ENCODE measurements at places on chromosomes 12 and 14.

DNA sequence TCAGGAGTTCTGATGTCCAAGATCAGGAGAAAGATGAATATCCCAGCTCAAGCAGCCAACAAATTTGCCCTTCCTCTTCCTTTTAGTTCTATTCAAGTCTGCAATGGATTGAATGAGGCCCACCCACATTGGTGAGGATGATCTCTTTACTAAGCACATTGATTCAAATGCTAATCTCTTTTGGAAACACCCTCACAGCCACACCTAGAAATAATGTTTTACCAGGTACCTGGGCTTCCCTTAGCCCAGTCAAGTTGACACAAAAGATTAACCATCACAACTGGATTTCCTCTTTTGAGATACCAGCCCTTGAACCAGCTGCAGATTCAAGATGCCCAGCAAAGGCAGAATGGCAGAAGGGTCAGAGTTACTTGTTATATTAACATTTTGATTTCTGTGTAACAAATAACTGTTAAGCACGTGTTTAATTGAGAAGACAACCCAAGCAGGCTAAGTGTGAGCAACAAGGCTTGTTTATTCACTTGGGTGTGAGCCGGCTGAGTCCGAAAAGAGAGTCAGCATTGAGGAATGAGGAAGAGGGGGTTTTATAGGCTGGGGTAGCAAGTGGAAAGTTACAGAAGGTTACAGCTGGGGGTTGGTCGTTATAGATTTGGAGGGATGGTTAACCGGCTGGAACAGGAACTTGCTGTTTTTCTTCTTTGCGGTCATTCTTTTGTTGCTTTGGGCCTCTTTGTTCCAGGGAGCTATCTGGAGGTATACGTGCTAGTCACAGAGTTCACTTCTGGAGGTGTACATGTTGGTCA lies 180.3 kb downstream of the EMP1 start:
- DNase-seq, result no peak

DNA sequence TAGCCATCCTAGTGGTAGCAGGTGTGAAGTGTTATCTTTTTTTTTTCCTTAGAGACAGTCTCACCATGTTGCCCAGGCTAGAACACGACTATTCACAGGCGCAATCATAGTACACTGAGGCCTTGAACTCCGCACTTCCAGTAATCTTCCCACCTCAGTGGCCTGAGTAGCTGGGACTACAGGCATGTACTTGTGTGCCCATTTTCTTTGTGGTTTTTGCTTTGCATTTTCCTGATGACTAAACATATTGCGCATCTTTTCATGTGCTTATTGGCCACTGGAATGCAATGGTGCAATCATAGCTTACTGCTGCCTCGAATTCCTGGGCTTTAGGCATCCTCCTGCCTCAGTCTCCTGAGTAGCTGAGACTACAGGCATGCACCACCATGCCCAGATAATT lies 33.3 kb upstream of the GCH1 start:
- DNase-seq, result no peak

- no peak for DNase-seq
These were observed 71.3 kb downstream of the CRACR2A start for GRCh38 chr12:3681595-3682061.

DNA sequence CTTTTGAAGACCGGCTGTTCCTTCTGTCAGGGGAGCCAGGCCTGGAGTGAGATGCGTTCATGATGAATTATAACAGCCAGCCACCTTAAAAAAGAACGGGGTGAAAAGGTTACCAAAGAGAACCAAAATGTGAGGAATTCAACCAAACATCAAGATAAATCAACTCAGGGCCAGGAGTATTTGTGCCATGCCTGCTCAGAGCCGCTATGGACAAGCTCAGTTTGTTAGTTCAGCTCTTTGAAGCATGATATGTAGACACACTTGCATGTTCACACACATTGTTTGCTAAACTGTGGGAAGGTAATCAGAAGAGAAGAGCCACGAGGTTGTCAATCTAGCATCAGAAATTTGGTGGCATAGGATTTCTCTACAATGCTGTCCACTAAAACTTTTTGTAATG lies 367.4 kb upstream of the TBX3 start:
- DNase-seq, result no peak

GRCh38 chr14:58738189-58738836 lies 100.6 kb downstream of the DACT1 start:
- DNase-seq, result no peak

GRCh38 chr12:118212606-118213005 lies 76.7 kb downstream of the PEBP1 start:
- DNase-seq, result no peak

DNA sequence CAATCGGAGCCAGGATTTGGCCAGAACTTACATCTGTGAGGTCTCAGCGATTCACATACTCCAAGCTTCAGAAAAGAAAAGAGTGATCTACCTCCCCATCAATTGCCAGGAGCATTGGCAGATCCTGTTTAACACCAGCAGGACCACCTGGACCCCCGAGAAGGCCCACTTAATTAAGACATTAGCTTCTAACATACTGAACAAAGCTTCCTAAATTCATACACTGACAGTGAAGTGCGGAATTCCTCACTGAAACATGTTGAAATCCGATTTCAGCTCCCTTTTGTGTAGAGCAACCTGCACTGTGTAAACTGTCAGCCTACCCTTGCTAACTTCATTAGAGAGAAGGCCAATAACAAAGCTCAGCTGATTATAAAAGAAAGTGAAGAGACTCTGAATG lies 274.0 kb downstream of the NOVA1 start:
- DNase-seq, result no peak

DNA sequence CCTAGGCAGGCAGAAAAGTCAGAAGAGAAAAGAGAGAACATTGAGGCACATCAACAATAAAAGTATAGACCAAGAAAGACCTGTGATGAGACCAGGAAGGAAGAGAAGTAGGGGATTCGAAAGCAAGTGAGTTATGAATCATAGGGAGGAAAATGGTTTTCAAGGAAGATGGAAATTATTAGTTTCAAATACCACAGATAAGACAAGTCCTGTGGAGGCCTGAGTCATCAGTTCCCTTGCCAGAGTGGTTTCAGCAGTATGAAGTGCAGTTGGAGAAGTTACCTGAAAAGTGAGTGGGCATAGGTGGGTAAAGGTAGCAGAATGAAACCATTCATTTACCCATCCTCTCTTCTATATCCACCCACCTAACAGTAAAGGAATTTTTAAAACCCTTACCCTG lies 25.2 kb upstream of the TSPAN8 start:
- no peak for DNase-seq

GRCh38 chr14:93090826-93091555 lies 24.7 kb downstream of the ITPK1 start:
- DNase-seq, result peak; percentile 54

DNA sequence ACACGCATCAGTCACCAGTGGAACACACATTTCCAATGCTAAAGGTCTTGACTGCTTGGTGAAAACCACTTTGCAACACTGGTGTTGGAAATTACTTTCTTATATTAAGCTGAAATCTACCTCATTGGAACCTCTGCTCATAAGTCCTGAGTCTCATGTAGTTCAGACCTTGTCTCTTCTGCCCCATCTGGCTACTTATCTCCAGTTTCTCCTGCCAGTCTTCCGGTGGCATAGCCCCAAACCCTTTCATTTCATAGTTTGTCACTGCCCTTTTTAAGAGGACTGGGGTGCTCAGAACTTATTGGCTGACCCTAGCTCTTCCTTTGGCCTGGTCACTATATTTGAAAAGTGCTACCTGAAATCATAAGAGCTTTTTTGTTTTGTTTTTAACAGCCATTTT lies 43.7 kb downstream of the HELB start:
- no peak for DNase-seq

GRCh38 chr12:105980085-105980484 lies 158.7 kb downstream of the NUAK1 start:
- no peak for DNase-seq

DNA sequence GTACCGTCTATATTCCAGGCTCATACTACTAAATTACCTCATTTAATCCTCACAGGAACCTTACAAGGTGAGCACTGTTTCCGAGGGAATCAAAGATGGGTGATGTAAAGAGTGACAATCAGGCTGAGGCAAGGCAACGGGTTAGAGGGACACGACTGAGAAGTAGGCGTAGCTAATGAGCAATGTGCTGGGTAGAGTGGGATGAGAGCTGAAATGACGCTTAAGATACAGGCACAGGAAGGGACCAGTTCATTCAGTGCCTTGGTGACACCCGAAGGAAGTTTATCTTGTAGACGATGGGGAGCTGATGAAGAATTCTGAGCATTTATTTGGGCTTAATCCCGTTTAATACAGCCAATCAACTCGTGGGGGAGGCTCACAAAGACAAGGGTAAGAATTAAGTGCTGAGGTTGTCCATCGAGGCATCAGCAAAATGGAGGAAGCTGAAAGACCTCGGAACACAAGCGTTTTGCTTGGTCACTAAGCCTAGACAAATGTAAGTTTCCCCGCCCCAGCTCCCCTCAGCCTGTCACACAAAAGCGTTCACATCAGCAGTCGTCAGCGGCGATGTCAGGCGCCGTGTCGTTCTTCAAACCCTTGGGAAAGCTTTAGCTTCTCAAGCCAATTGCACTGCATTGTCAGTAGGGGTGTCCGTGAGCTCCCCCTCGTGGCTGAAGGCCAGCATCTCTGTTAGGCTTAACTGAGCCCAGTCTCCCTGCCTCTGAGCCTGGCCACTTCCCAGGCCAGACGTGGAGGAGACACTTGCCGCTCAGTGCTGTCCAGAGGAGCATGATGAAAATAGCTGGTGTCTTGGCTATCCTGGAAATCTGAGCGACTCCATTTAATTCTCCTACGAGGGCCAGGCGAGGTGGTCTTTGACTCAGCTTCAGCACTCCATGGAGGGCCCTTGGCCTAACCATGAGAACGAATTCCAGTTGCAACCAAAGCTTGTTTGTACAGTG lies 288.5 kb upstream of the G2E3 start:
- peak; percentile 94 for DNase-seq

GRCh38 chr14:24710403-24711112 lies 76.6 kb upstream of the GZMB start:
- peak; percentile 71 for DNase-seq

DNA sequence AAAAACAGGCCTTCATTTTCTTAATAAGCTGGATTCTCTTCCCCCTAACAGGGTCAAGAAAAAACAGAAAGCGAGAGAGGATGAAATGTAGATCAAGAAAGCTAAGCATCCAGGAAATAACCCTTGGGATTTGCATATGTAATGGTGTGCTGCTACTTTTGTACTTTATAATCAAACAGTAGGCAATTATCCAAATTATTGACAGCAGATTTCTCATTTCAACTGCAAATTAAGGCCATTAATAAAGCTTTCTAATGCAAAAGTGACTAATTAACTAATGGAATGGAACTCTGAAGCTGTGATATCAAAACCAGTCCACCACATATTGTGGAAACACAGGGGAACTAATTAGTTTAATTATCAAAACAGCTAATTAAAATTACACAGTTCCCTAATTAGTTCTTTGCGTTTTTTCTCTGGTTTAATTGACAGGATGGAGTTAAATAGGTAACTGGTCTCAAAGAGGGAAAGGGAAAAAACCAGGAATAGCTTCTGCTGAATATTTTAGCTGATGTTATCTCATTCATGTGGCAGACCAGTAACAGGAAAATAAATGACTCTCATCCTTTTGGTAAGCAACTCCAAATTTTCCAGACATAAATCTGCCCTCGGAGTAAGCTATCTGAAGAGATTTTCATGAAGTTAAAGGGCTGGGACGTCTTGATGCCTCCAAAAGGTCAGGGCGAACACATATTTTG lies 182.7 kb upstream of the LMO3 start:
- no peak for DNase-seq

DNA sequence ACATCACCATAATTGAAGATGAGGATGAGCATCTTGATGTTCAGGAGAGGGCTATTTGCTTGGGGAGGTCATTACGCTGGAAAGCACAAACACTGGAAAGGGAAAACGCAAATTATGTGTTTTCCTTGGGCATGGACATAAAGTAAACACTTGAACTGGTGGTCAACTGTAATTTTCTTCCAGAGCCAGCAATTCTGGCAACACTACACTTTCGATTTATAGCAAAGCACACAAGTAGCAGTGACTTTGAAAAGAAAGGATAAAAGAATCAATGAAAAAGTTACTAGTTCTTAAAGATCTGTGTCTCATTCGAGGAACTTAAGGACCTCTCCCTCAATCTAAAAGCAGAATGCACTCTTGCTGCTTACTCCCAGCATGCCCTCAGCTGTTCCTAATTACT lies 2.2 kb downstream of the CLEC14A start:
- no peak for DNase-seq

DNA sequence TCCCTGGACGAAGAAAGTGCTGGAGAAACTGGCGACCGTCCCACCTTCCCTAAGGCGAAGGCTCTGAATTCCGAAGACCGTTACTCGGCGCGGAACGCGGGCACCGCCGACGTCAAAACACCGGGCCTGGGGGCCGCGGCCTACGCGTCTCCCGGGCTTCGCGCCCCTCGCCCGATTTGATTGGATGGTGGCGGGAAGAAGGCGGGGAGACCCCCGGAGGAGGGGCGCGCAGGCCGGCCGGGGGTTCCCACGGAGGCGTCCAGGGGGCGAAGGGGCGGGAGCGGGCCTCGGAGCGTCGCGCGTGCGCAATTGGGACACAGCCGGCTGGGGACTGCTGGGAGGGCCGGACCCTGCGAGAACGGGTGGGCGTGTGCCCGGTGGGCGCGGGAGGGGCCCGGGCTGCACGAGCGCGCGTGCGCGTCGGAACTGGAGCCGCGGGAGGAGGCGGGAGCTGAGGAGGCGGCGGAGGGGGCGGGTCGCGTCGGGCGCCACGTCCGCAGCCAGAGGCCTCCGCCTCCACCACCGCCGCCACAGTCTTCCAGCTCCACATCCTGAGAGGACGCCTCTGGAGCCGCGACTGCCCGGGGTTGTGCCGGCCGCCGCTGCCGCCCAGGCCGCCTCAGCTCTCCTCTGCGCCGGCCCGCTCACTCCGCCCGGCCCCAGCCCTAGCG lies at the start of gene TMEM263:
Gene TMEM263, plus strand, starts transcription at position 531 of the 671 bp plus-strand sequence. CDS start 11,210 bp downstream, outside the sequence.
- peak; percentile 77 for DNase-seq

GRCh38 chr12:99453836-99454538 lies 193.6 kb upstream of the GARIN6 start:
- no peak for DNase-seq

DNA sequence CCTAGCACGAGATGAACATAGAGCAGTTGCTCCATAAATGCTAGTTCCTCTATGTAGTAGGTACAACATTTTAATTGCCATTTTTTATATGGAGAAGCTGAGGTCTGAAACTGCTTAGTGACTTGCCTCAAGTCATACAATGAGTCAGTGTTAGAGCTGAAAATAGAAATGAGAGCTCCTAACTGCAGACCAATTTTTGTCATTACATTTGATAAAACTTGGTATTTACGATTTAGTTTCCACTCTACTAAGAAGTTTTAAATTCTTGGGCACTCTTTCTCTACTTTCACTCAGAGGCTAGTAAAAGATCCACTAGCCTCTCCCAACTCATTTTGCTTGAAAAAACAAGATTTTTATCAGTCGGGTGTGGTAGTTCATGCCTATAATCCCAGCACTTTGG lies 8.1 kb upstream of the TMED10 start:
- DNase-seq, result no peak

- DNase-seq, result no peak
These were observed 50.4 kb upstream of the RPH3A start for GRCh38 chr12:112741106-112741505.

- no peak for DNase-seq
These were observed 57.8 kb downstream of the GPR135 start for GRCh38 chr14:59407246-59408010.

GRCh38 chr12:92224685-92225331 lies 79.2 kb upstream of the BTG1 start:
- DNase-seq, result no peak

Data from posterior cingulate gyrus (tissue), 11 donors.